ENCODE measurements at places on chromosomes 16 and 17.

GRCh38 chr16:24635900-24636610 lies 93.4 kb upstream of the TNRC6A start:
- no peak for DNase-seq

DNA sequence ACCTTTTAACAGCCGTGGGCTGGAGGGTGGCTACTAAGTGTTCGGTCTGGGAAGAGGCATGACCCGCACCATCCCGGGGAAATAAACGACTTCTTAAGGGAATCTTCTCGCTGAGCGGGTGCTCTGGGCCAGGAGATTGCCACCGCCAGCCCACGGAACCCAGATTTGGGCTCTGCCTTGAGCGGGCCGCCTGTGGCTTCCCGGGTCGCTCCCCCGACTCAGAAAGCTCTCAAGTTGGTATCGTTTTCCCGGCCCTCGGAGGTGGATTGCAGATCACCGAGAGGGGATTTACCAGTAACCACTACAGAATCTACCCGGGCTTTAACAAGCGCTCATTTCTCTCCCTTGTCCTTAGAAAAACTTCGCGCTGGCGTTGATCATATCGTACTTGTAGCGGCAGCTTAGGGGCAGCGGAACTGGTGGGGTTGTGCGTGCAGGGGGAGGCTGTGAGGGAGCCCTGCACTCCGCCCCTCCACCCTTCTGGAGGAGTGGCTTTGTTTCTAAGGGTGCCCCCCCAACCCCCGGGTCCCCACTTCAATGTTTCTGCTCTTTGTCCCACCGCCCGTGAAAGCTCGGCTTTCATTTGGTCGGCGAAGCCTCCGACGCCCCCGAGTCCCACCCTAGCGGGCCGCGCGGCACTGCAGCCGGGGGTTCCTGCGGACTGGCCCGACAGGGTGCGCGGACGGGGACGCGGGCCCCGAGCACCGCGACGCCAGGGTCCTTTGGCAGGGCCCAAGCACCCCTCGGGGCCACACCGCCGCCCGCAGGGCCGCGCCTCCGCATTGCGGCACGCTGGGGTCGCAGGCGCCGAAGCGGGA lies 3.6 kb upstream of the CBX4 start:
- no peak for DNase-seq

GRCh38 chr17:807523-808294 lies 25.6 kb downstream of the MRM3 start:
- no peak for DNase-seq

DNA sequence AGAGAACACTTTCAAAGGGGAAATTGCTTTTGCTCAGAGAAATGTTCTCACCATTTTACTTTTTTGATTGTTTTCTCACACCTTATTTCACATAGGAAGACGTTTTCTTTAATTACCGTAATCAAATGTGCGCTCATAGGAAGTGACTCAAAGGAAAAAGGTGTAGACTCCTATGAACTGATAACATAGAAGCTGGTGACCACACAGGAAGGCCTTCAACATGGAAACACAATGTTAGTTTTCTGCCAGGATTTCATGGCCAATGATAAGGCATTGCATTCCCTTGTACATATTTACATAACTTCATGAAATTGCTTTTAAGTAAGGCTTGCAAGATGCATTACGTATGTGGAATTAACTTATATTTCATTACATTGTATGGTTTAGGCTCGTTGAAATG lies 40.9 kb upstream of the KCNJ16 start:
- DNase-seq, result no peak

- DNase-seq, result no peak
These were observed 420.7 kb downstream of the NPIPA8 start for GRCh38 chr16:17915791-17916190.

DNA sequence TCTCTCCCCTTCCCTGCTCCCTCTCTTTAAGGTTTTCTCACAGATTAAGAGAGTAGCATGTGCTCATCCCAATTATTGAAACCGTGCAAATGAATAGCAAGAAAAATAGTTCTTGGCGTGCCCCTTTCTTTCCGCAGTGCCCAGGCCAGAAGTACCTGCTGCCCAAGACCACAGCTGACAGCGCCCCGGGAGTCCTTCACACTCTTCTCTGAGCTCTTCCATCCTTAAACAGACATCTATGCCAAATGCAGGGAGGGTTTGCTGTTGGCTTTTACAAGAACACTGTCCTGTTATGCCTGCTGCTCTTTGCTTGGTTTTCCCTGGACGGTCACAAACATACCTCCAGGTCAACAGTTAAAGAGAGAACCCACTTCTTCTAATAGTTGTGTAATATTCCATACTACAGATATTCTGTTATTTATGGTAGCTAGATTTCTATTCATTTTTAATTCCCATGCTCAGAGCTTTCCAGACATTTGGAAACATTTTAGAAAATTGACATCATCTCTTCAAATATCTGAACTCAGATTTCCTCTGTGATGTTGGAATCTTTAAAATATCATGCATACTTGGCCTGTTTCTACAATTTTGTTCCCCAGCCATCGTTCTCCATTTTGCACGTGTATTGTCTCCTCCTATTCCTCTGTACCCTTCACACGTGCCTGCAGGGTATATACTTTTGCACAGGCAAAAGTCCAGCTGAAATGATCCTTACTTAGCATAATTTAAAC lies 416.7 kb downstream of the WWOX start:
- DNase-seq, result no peak

DNA sequence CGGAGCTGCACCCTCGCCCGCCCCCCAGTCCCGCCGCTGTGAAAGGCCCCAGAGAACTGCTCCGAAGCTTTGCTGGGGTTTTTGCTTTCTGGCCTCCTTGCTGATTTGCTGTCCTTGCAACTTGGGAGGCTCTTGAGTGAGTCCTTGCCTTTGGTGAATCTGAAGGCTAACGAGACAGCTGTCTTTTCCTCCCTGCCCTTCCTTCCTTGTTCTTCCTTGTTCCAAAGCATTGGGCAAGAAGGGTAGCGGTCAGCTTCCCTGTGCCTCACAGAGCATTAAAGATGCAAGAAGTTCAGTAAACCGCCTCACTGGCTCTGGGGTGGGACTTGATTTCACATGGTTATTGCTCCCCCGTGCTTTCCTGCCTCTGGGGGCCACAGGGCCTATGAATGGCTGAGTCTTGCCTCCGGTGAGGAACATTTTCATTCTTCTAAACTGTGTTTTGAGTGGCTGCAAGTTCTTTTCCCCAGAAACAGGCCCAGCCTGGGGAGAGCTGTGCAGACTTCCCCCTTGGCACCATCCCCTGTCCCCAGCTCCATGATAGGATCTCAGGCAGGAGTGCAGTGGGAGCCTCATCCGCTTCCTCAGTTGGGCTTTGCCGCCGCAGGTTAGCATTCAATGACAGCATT lies 1.4 kb downstream of the YPEL2 start:
- DNase-seq, result no peak

DNA sequence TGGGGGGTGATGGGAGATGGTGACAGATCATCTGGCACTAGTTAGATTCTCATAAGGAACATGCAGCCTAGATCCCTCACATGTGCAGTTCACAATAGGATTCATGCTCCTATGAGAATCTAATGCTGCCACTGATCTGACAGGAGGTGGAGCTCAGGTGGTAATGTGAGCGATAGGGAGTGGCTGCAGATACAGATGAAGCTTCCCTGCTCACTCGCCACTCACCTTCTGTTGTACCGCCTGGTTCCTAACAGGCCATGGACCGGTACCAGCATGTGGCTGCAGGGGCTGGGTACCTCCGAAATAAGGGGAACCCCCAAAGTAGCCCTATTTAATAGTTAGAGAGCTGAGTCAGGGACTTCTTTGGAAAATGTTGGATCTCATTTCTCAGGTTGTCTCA lies 60.4 kb downstream of the GPRC5B start:
- DNase-seq, result no peak

GRCh38 chr17:76416899-76417298 lies 32.5 kb downstream of the SPHK1 start:
- DNase-seq, result no peak

DNA sequence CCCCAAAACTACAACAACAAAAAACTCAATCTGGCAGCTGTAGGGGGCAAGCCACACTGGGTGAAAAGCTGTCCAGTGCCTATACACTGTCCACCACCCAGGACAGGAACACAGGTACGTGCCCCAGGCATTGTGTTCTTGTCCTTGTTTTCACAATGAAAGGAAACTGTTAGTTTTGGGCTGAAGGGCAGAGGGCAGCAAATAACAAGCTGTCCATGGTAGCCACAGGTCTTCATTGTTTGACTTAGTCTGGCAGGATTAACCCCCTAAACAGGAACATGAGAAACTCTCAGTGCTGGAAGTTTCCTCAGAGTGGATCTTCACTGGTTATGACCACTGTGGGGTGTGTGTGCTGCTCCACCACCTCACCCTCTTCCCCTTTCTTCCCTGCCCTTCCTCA lies 224.6 kb upstream of the N4BP1 start:
- DNase-seq, result no peak
